ENCODE measurements at places on chromosomes 3 and 15.

- no peak for DNase-seq
Measured at GRCh38 chr3:196757876-196758739, 18.5 kb downstream of the PAK2 start.

GRCh38 chr15:41258750-41259471, 27.8 kb downstream of the CHP1 start:
- DNase-seq: peak; percentile 79

DNA sequence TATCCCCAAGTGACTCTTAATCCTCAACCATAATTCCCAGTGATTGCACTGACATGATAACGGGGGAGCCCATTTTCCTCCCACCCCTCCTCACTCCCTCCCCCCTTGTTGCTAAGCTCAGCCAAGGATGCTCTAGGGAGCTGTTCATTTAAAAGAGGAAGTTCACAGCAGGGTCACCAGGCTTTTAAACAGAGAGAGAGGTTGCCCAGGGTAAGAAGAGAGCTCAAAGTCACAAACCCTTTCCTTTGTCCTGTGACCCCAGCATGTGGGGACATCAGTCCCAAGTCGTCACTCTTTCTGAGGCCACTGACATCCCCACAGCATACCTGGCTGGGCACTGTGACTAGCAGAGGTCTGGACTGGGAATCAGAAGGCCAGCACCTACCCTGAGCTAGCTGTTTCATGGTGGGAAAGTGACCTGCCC, 144.1 kb downstream of the RORA start:
- DNase-seq: peak; percentile 67

DNA sequence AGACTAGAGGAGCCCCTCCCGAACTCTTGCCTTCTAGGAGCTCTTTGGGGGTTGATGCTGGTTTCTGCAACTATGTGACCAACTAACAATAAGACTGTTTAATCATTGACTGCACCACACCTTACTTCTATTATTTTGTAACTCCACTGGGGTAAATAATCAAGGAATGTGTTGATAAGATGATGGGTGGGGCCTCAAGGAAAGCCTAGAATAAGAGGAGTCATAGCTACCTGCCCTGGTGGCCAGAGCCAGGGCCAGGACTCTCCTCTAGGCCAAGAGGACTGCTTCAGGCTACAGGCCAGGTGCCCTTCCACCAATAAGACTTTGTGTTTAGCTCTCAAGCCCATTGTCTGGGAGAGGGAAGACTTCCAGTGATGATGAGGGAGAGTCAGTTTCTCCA, 41.2 kb upstream of the PIAS1 start:
- DNase-seq: no peak

GRCh38 chr3:123394391-123395020, 54.4 kb downstream of the ADCY5 start:
- no peak for DNase-seq

DNA sequence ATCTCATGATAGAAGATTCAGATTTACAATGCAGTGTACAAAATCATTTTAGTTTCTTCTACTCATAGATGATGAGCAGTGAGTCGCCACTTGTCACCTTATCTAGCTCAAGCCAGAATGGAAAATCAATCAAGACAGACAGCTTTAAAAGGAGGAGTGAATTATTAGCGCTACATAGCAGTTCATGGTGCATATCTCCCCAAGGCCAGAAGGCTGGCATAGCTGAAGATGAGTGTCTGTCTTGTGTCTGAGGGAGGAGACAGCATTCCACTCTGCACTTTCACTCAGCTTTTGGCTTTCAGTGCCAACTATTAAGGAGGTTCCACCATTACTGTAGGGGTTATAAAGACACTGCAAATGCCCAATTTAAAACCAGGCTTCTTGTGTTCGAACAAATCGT, 804.1 kb upstream of the LMCD1 start:
- no peak for DNase-seq

DNA sequence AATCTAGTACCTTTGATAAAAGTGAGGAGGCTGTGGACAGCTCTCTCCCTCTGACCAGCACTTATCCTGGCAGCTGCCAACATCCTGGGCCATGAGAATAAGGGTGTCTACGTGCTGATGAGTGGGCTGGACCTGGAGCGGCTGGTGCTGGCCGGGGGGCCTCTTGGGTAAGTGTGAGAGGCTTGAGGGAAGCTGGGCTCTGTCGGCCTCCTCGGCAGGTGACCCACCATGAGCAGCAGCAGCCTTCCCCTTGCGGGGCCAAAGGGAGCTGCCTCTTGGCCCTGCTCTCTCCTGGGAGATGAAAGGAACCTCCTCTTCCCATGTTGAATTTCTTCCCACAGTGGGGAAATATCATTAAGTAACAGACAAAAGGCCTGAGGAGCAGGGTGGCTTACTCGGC, 9.2 kb downstream of the IVD start:
- no peak for DNase-seq

- no peak for DNase-seq
Measured at GRCh38 chr3:138348754-138349739, 668 bp downstream of the MRAS start.

GRCh38 chr3:64462203-64462602, 225.6 kb downstream of the ADAMTS9 start:
- DNase-seq: no peak

DNA sequence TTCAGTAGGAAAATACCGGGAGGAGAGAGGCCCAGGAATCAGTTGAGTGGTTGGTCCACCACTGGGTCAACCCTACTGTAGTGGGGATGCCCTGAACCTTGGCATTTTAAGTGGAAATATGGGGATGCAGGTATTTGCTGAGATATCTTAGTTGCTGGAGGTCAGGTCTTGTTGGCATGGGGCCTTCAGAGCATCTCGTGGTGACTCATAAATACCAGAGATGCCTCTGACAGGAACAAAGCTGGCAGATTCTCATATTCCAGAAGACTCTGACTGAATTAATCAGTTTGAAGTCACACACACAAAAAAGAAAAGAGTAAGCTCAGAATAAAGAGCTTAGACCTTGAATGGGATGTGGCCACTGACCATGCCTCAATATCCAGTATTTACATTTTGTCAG, 91.6 kb downstream of the CACNA2D3 start:
- DNase-seq: no peak

DNA sequence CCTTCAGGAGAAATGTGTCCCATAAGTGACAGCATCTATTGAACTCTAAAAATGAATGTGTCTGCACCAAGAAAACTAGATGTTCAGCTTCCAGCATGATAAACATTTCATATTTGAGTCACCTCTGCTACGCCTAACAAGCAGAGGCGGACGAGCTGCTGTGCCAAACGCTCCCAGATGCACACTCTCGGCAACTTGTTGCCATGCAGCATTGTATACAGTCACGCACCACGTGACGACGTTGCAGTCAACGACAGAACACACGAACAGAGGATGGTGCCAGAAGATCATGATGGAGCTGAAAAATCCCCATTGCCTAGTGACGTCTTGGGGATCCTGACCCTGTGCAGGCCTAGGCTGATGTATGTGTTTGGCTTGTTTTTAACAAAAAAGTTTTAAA, 137.5 kb downstream of the XXYLT1 start:
- DNase-seq: no peak

GRCh38 chr3:33054100-33055092, 42.5 kb downstream of the GLB1 start:
- peak; percentile 36 for DNase-seq

DNA sequence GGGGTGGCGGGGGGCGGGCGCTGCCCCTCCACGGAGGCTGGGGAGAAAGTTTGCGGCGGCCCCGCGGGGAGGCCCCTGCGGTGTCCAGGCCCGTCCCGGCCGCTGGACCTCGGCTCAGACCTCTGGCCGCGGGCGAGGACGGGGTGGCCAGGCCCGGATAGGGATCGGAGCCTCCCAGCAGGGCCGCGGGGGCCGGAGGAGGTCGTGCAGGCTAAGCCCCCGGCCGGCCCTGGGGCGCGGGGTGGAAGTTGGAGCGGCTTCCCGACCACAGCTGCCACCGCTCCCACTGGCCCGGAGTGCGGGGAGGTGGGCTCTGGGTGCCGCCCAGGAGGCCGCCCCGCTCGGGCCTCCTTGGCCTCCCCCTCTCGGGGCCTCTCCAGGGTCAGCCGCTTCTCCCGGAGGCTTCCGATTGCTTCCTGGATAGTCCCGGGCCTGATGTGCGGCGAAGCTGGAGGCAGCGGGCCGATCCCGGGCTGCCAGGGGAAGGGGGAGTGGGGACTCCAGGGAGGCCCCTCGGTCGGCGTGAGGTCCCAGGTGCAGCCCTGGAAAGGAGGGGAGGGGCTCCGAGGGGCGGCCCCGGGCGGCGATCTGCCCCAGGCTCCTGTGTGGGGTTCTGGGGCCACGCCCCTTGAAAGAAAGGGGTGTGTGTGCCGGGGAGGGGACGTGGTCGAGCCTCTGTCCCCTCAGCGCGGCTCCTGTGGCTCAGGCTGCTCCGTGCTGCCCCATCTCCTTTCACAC, 907 bp downstream of the PLXNA1 start:
- no peak for DNase-seq

DNA sequence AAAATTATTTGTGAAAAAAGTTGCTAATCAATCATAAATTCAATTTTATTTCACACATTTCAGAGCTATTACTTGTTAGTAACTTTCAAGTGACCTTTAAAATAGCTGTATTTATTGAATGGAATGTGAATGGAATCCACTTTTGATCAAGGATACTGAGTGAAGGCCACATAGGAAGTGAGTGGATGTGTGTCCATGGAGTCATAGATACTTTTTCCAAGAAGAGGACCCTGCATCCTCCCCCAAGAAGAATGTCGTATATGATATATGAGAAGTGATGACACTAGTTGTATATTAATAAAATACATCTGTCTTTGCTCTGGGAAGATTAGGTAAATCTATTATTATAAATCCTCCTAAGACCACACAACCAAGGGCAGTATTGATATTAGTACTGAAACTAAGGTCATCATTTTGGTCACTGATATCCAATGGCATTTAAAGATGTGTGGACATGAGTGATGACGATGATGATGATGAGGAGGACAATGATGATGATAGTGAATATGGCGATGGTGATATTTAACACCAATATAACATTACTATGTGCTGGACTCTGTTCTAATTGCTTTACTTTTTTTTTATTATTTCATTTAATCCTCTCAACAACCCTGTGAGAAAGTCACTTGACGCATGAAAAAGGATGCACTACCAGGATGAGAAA, 493.0 kb upstream of the NR2F2 start:
- no peak for DNase-seq

- DNase-seq: no peak
Measured at GRCh38 chr3:32899265-32899664, 52.2 kb upstream of the CCR4 start.

GRCh38 chr15:81271761-81272644, 51.9 kb downstream of the STARD5 start:
- no peak for DNase-seq

DNA sequence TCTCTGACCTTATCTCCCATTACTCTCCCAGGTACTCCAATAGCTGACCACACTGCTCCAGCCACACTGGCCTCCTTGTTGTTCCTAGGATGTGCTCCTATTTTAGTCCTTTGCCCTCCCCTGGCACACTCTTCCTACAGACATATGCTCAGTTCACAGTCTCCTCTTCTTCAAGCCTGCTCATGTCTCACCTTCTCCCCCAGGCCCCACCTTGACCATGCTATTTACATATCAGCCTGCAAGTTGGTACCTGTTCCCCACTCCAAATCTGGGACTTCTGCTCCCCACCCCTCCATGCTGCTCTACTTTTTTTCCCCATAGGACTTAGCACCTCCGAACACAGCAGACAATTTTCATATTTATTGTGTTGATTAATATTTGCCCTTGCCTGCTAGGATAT, 84.9 kb upstream of the BCL6 start:
- no peak for DNase-seq

- DNase-seq: no peak
Measured at GRCh38 chr15:41970456-41970855, 1.9 kb downstream of the EHD4 start.

DNA sequence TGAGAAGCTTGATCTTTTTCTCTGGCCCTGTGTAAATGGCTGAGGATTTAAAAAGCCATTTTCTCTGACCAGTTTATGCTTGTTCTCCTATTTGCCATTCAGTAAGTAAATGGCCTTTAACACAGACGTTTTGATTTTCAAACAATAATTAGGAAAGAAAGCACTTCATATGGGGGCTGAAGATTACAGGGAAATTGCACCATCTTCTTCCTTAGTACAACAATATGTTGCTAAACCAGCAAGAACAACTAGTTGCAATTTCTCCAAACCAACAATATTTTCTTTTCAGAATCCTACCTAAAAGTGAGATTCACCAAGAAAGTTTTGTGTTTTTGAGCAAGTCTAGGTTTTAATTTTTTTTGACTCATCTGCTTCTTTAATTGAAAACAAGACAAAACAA, 80.5 kb upstream of the CCNL1 start:
- DNase-seq: no peak

GRCh38 chr3:17805461-17805940, 63.1 kb upstream of the TBC1D5 start:
- DNase-seq: no peak

GRCh38 chr3:194100856-194101390, 35.0 kb upstream of the HES1 start:
- DNase-seq: no peak

Data from KBM-7 (cell line).